ENCODE measurements at places on chromosomes 5 and 9. TPM values are rescaled to one million over a fixed set of nuclear protein-coding genes. Genes with fewer than 3 reads are reported as not detected.

Gene EDIL3
- total RNA-seq: 17.9 TPM

DNA sequence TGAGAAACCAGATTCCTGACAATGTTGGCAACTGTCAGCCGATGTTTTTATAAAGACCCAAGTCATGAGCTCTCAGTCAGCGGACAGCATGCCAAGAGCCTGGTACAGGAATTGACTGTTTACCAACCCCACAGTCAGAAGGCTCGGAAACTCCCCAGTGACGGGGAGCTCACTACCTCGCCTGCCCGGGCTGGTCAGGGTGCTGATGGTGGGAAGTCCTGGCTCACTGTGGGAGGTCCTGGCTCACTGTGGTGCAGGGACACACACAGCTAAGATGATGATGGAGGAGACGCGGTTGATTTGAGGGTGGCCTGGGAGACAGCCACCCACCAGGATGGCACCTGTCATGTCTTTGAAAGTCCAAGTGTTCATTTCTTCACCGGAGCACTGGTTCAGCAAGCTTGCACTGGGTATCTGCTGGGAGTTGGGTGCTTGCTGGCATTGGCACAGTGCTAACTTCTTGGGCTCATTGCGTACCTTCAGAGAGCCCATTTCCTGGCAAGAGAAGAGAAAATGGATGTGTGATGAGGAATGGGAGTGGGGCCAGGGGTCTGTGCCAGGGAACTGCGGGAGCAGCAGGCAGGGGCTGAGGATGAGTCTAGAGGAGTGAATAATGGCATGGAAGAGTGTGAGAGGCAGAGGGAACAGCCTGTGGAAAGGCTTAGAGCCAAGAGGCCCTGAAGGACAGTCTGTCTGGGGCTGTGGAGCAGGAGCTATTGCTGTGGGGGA, 15.3 kb downstream of the ASS1 start:
- ATAC-seq: no peak

GRCh38 chr9:118482306-118482705, 778.1 kb downstream of the TLR4 start:
- no peak for ATAC-seq

Gene RXRA
- total RNA-seq: 78.9 TPM

DNA sequence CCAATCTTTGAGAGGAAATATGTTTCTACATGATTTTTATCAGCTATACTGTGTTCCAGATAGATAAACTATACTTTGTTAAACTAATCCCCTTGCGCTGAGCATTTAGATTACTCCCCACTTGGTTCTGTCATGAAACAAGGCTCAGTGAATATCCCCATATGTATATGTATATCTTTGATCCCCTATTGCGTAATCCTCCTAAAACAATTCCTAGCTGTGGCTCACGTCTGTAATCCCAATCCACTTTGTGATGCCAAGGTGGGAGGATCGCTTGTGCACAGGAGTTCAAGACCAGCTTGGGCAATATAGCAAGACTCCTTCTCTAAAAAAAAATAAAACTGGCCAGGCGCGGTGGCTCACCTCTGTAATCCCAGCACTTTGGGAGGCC, 2.7 kb downstream of the PHYHD1 start:
- ATAC-seq: no peak

Gene ZBTB34
- total RNA-seq: 14.2 TPM

Gene C9orf50
- 0.27 TPM for total RNA-seq

Gene ECM2
- 20.1 TPM for total RNA-seq

DNA sequence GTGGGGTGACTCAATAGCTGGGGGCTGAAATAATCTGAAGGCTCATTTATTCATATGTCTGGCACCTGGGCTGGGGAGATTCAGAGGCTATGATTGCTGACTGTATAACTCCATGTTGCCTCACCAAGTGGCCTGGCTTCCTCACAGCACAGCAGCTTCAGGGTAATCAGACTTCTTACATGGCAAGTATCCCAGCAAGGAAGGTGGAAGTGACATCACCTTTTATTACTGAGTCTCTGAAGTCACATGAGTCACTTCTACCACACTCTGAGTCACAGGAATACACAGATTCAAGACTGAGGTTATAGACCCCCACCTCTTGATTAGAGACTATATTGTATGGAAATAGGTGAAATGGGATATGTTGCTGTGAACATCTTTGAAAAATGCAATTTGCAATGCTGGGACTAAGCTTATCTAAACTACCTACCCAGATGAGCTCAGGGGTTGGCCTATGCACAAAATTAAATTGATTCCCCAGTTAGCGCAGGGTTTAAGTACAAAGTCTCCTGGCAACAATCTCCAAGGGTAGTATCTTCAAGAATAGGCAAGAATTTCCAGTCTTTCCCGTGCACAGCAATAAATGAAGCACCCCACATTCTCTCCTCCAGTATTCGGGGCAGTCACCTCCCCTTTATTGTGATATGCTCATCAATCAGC, 553.1 kb downstream of the LRRC70 start:
- ATAC-seq: no peak

Gene PCDH12
- 6.1 TPM for total RNA-seq

DNA sequence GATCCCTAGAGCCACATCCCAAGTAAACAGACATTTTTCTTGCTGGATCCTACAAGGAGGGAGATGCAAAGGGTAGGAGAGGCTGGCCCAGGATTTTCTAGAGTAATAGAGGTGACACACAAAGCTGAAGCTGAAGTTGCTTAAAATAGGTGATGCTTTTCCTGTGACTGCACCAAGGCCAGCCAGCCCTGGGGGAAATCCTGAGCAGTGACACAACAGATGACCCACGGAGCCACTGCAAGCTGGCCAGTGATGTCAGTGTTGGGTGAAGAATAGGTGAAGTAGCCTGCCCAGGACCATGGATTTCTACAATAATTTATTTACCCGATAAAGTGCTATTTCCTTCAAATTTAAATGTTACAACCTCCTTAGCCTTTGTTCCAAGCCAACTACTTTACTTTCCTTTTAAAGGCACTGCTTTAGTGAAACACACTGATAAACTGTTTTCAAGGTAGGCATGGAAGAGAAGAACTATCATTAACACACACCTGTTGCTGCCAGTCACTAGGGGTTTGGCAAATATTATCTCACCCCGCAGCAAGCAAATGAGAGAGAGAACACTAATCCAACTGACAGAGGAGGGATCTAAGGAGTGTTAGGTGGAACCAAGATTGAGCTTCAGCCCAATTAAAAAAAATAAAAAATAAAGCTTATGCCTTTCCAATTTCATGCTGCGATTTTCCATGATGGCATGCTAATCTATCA, 123.5 kb downstream of the CTNND2 start:
- ATAC-seq: no peak

Gene CYSTM1
- total RNA-seq: 41.6 TPM

GRCh38 chr5:103111468-103111867, 8.5 kb downstream of the GIN1 start:
- no peak for ATAC-seq

GRCh38 chr5:31867219-31867618, 228.3 kb downstream of the PDZD2 start:
- ATAC-seq: no peak

Gene ENHO
- total RNA-seq: 1.1 TPM

GRCh38 chr5:132457371-132458225, 33.0 kb downstream of the IRF1 start:
- ATAC-seq: peak; percentile 88

- peak; percentile 62 for ATAC-seq
Measured at GRCh38 chr5:134458234-134459009, 46.7 kb upstream of the CDKN2AIPNL start.

- no peak for ATAC-seq
Measured at GRCh38 chr9:93974151-93974550, 19.0 kb upstream of the BARX1 start.

- ATAC-seq: no peak
Measured at GRCh38 chr5:100970646-100971255, 67.7 kb upstream of the ST8SIA4 start.

DNA sequence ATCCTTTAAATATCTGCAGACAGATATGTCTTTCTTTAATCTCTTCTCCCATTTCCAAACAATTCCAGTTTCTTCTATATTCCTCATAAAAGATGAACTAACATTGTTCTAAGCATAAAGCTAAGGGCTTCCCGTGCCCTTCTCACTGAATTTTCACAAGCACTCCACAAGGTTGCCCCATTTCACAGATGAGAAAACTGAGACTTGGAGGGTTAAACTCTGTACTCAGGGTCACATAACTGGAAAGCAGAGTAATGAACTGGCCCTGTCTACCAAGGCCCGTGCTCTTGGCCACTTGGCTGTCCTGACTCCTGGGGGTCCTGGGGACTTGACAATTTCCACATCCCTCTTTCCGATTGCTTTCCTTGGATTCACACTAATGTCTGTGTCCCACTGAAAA, 25.3 kb downstream of the KLF9 start:
- ATAC-seq: no peak

Gene TMEM215
- total RNA-seq: not detected

- peak; percentile 27 for ATAC-seq
Measured at GRCh38 chr5:38799556-38800377, 46.0 kb upstream of the OSMR start.

DNA sequence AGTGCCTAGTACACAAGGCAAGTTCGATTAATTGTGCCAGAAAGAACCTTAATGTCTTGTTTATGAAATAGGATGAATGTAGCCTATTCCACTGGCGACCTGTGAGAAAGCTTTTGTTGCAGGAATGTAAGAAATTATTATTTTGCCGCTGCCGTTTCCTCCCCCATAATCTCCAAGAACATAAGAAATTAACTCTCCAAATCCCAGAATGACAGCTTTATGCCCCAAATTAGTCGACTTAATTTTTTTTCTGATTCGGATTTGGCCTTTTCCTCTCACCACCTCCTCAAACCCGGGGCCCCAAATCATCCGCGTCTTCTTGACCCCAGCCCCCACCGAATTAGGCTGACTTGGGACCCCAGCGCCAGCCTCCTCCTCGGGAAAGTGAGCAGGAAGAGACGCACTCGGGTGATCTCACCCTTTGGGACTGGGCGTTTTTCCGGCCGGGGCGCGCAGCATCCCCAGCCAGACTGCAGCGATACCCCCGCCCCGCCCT, 682 bp upstream of the SPTAN1 start:
- ATAC-seq: peak; percentile 85

Gene GPX3
- total RNA-seq: 690 TPM

- no peak for ATAC-seq
Measured at GRCh38 chr9:131449276-131449675, 53.4 kb upstream of the POMT1 start.

GRCh38 chr5:41252036-41252435, 38.7 kb upstream of the C6 start:
- ATAC-seq: no peak

Gene SH3TC2
- 2.3 TPM for total RNA-seq

DNA sequence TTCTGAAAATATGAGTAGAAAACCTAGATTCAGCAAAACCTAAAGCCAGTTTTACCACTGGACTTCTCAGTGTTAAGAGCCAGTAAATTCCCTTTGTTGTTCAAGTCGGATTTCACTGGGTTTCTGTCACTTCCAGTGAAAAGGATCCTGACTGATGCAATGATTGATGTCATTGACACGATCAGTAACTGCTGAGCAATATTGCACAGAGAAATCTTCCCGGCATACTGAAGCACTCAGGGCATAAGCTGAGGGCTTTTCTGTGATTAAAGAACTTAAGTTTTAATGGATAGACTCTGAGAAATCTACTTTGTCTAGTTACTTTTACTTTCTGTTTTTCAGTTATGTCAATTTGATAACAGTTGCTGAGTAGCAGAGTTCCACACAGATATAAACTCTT, 61.9 kb downstream of the DENND1A start:
- no peak for ATAC-seq

Gene CSNK1G3
- total RNA-seq: 57.6 TPM

DNA sequence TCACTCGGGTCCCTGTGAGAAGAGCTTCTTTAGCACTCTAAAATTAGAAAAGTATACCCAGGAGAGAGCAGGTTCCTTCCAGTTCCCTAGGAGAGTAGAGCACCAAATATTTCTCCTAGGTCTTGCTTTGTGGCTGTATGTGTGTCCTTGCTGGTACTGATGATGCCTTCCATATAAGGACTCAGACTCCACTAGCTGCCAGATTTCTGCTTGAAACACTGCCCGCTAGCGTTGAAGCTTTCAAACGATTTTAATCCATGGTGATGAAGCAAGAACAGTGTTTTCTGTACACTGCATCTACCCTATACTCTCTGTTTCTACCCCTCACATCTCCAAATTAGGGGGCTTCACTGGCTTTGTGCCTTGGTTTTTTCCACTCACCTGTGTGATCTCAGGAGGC, 2.4 kb upstream of the SMC2 start:
- ATAC-seq: peak; percentile 63

DNA sequence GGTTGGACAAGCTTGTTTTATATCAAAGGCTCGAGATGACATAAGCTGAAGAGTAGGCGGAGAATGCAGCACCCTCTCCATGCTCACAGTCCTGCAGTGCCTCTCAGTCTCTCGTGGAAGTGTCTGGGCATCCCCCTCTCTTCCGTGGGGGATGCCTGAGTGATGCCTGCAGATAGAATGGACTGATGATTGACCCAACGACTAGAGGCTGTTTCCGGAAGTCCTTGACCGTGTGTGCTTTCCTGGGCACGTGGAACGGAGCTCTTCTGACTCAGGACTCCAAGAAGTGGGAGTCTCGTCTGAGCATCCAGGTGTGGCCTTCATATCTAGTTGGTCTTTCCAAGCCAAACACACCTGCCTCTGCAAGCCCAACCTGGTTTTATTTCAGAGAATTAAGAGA, 241.8 kb upstream of the IRX2 start:
- no peak for ATAC-seq

DNA sequence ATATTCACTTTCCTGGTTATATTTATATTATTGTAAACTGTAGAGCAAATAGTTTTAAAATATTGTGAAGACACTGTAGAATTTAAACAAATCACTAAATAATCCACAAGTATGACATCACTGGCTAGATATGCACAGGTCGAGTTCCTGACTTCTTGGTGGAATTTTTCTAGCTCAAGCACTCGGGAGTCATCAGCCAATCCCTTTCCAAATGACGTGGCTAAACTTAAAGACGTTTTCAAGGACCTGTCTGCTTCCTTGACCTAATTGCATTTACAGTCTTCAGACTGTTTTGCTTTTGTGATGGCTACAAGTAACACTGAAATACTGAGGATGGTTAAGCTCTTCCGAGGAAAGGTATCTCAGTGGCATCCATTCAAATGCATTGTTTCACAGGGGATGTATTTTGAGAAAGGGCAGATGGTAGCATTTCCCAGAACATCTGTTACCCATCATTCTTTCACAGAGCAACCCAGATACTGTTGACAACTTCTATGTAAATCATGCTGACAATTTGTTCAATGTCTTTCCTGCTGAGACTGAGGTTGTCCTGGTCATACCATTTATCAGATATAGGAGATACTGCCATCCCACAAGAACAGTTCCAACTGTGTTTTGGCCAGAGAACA, 262.8 kb downstream of the CDH10 start:
- no peak for ATAC-seq

Gene NAIP
- 5.0 TPM for total RNA-seq

DNA sequence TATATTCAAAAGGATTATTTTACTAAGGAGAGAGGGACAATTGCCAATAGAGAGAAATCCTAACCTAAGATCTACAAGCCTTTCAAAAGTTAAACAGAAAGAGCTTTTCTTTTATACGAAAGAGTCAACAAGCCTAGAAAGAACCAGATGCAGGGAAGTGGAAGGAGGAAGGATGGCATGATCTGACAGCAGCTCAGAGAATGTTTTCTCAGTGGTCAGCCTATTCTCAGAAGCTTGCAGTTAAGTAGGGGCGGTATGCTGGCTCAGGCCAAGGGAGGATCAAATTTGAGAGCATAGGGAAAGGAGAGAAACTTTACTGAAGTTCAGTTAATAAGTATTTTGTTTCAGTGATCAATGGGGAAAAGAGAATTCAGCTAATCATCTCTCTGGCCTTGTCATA, 88.0 kb upstream of the FTMT start:
- no peak for ATAC-seq

Gene CD274
- 0.73 TPM for total RNA-seq

Data from gastroesophageal sphincter (tissue), 4 donors.